ENCODE measurements at places on chromosomes 6 and 20.

DNA sequence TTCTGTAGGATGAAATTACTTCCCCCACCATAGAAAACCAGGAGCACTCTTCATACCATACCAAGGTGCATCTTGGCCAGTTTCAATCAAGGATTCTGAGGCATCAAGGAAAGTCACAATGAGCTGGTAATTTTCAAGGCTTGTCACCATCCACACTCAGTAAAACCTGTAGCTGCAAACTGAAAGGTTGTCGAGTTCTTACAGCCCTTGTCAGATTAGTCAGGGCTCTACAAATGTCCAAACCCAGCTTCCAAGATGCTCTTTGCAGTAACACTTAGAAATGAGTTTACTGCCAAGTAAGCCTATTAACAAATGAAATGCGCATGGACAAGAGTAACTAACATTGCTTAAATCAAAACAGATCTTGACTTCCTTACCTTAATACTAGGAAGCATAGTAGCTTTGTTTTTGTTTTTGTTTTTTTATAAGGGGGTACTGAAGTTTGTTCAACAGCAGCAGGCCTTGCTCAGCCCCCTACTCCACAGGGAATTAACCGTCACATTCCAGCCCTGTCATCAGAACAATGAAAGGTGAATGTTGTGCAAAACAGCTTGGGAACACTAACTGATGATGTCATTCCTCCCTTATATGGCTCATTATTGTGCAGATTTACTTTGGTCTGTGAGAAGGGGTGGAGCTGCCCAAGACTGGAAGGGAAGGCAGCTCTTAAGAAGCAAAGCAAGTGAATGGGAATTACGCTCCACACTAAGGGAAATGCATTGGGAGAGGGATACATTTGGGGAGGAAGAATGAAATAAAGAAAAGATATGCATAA, 49.9 kb upstream of the TMEM30A start:
- DNase-seq = no peak

- DNase-seq = peak; percentile 35
These were observed 67.0 kb downstream of the TNFRSF21 start for GRCh38 chr6:47242483-47243386.

GRCh38 chr6:156031516-156031915, 575.9 kb upstream of the NOX3 start:
- DNase-seq = no peak

DNA sequence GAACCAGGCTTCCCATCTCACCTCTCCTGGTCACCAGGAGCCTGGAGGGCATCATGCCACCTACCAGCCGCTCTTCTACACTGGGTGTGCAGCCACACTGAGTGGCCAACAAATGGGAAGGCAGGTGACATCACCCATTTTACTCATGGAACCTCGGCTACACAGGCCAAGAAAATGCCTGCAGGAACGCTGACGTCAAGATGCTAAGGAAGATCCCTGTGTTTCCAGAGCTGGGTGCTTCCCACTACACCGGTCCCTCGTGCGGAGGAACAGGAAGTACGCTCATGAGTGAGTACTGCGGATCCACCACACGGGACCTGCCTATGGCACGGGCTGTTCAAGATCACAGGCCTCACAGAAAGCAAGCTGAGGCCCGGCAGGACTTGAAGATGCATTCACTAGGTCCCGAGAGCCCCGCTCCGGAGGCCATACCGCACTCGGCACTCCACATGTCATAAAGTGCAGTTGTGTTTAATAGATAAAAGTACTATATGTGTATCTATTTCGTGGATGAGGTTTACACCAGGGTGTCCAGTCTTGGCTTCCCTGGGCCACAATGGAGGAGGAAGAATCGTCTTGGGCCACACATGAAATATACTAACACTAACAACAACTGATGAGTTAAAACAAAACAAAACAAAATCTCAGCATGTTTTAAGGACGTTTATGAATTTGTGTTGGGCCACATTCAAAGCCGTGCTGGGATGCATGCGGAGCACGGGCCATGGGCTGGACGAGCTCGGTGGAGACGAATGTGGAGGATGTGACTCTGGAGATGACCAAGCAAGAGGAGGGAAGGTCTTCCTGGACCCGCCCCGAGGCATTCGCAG, 257.9 kb downstream of the THBS2 start:
- no peak for DNase-seq

DNA sequence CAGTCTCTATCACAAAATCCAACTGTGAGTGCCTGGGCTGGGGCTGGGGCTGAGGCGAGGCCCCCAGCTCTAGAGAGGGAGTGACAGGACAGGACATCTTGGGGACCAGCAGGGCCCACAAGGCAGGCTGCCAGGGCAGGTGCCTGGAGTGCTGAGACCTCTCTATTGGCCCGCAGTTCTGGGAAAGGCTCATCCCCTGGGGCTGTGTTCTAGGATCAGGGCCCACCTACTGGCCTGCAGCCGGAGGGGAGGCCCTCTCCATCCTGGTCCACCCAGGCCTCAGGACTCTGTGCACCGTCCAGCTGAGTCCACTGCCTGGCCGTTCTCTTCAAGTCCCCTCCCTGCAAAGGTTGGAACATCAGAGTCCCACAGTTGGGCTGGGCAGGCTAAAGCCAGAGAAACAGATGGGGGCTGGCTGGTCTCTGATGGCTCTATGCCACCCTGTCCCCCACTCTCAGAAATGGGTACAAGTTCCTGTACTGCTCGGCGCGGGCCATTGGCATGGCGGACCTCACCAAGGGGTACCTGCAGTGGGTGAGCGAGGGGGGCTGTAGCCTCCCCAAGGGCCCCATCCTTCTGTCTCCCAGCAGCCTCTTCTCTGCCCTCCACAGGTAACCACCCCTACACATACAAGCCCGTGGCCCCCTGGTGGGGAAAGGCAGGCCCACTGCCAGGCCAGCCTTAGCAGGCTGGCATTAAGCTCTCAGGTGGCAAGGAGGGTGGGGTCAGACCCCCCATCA, 9.0 kb downstream of the EMILIN3 start:
- DNase-seq = peak; percentile 7

DNA sequence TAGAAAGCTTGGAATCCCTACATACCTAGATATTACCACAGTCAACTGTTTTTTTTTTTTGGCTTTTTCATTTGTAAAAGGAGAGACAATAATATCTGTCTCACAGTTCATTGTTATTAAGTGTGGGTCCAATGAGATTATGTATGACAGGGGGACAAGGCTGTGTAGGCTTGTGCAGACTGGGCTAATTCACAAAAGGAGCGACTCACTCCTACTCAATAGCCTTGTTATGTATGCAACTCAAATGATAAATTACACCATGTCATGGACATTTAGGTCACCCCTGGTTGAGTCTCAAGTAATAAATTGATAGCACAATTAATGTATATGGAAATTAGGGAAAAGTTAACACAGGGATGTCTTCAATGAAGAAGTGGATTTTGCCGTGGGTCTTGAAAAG, 208.2 kb upstream of the MAP3K7 start:
- no peak for DNase-seq

DNA sequence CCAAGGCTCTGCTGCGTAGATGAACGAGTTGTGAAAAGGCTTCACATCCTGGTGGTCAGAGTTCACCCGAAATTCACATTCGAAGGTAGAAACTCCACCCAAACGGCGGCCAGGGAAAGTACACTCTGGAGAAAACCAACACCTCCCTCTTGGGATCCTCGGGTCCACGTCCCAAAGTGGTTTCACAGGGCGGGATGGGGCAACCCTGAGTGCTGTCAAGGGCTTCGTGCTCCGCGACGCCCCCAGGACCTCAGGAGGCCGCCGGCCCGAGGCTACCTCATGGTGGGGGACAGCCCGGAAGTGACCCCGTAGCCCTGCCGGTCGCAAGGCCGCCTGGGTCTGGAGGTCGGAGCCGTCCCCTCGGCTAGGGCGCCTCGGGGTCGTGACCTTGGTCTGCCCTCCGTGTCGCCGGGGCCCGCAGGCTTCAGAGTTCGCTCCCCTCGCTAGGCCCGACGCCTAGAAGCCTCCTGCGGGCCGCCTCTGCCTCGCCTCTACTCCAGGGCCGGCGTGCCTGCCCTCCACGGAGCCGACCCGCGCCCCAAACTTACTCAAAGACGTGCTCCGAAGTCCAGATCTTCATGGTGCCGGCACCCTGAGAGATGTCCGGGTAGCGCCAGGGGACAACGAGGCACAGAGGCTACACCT, at the start of gene PRELID3B:
TSS of gene PRELID3B (minus strand) at position 636 of the 645 bp plus-strand sequence. CDS start at position 580, 56 bp downstream.
- DNase-seq = peak; percentile 34

DNA sequence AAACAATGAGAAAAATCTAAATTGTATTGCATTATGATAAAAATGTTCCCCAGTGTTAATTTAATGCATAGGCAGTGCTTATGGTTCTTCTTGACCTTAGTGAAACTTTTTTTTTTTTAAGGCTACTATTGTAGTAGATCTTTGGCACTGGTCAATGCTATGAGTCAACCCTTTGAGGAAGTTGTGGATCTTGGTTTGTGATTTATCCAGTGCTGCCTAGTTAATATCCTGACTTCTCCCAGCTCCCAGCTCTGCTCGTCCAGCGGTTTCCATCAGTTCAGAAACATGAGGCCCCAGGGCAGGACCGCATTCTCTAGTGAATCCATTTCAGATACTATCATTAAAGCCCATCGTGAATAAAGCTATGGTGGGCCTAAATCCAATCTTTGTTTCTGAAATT, 364.5 kb upstream of the JARID2 start:
- DNase-seq = no peak

- no peak for DNase-seq
These were observed 974.3 kb downstream of the HACE1 start for GRCh38 chr6:103885446-103885845.

DNA sequence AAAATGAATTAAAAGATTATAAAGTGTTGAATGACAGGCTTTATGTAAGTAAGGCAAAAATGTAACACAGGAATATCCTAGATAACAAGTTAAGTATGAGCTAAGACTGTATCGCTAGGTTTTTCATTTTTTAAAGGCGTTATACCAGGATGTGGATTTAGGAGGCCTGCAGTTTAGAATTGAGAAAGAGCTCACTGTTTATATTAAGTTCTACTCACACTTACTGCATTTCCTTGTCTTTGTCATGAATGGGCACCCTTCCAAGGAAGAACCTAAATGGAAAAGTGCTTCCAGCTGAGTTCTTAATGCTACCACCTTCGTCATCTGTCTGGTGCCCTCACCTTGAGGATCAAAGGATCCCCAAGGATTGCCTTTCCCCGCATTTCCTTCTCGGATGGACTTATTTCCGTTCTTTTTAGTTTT, 148.7 kb downstream of the SOX4 start:
- no peak for DNase-seq
